ENCODE measurements at places on chromosomes 13 and 19.

DNA sequence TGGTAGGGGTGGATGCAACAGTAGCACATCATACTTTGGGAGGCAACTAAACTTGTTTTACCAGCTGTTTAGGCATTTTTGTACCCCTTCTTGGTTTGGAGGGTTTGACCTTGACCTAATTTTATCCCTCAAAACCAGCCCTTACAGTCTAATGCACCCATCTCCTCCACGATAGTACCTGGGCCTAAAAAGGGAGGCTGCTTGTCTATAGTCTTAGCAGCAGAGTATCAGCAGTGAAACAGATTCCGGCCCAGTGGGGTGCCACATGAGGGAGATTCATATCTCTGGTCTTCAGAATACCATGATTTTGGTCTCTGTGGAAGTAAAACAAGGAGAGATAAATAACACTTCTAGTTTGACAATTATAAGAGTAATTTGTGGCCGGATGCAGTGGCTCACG, 39.5 kb upstream of the ATP12A start:
- no peak for DNase-seq

DNA sequence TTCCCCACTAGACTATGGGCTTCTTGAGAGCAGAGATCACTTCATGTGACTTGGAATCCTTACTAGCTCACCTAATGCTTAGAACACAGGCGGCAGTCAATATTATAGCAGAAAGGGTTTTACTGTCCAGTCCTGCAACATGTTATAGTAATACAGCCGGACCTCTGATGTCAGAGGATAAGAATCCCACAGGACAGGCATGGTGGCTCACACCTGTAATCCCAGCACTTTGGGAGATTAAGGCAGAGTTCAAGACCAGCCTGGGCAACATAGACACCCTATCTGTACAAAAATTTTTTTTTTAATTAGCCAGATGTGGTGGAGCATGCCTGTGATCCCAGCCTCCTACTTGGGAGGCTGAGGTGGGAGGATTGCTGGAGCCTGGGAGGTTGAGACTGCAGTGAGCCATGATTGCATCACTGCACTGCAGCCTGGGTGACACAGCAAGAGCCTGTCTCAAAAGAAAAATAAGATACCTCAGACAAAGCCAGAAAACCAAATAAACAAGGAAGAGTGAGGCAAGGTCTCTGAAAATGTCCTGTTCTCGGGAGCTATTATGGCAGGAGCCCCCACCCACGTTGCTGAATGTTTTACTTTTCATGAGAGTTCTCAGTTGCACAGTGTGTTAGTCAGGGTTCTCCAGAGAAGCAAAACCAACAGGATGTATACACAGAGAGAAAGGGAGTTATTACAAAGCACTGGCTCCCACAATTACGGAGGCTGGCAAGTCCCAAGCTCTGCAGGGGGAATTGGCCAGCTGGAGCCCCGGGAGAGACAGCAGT, 100.8 kb downstream of the UBL3 start:
- DNase-seq = no peak

GRCh38 chr13:99809926-99810325, 161.6 kb downstream of the ZIC5 start:
- no peak for DNase-seq

- no peak for DNase-seq
These were observed 406.8 kb upstream of the HTR2A start for GRCh38 chr13:47303626-47304025.

DNA sequence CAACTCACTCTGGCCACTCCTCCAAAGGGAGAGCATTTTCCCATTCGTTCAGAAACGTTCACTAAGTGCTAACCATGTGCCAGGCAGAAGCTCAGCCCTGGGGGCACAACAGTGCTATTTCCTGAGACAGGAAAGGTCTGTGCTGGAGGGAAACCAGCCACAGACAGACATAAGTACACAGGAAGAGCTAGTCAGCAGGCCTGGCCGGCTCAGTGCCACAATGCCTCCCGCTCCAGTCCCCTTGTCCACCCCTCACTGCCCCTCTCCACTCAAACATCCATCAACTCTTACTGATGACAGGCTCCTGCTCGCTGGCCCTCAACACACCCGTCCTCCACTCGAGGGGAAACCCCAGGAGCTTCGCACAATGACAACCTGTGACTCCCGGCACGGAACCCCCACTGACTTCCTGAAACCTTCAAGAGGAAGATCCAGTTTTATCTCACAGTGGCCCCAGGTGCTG, 11.3 kb upstream of the PLA2G4C start:
- no peak for DNase-seq

DNA sequence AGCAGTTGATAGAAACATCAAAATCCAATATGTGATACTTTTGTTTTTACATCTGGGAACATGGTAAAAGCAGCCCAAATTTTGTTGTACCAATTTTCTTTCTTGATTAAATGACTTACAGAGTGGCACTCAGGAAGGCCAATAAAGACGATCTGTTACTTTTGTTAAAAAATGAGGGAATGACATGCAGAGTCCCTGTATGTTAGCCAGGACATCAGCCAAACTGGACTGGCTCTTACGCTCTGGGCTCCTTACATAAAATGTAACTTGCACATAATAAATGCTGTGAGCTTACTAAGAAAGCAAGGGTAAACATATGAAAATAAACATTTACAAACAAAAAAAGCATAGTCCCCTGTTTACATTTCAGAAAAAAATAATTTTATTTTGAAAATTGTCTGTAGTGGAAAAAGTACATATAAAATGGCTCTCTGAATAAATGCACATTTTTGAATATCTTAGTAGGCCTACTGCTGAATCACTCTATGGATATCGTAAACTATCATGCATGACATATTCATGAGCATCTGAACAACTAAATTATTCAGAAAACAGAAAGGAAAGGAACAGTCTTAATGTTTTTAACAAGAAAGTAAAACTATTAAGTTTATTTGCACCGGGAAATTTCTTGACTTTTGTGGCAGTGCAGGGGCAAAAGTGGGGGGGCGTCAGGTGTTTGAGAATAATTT, 534.5 kb downstream of the KCTD12 start:
- DNase-seq = no peak

DNA sequence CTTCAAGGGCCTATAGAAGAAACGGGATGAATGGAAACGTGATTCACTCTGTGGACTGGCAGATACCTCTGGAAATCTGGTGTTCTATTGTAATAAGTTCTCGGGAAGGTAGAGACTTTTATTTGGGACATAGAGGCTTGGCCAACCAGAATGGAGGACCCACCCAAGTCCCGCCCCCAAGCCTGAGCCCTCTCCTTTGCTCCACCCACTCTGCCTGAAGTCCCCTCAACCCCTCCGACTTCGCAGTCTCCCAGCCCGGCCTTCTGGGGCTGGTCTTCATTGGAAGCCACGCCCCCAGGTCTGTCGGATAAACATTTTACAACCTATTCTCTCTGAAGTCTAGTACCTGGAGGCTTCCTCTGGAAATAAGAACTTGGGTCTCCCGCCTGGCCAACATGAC, 16.9 kb downstream of the FBXL12 start:
- DNase-seq = no peak
